ENCODE measurements at places on chromosomes 7 and 10.

DNA sequence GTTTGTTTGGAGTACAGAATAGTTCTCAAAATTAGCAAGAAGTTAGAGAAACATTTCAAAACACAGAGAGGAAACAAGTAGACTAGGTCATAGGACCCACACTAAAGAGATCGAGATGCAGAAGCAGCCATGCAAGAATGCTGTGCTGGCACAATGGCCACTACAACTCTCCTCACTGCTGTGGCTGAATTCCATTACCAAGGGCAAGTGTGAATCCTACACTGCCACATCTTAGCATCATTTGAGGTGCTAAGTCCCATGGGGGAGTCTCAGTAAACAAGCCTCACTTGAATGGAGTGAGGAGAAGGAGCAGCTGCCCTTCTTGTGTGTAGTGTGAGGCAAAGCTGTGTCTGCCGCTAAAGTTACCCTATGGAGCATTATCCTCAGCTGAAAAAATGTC, 56.7 kb downstream of the PCLO start:
- DNase-seq, result no peak

GRCh38 chr10:78304091-78305045, 270.7 kb downstream of the RPS24 start:
- DNase-seq, result no peak

- no peak for DNase-seq
Measured at GRCh38 chr7:150412016-150412415, 32.9 kb downstream of the ZNF775 start.

DNA sequence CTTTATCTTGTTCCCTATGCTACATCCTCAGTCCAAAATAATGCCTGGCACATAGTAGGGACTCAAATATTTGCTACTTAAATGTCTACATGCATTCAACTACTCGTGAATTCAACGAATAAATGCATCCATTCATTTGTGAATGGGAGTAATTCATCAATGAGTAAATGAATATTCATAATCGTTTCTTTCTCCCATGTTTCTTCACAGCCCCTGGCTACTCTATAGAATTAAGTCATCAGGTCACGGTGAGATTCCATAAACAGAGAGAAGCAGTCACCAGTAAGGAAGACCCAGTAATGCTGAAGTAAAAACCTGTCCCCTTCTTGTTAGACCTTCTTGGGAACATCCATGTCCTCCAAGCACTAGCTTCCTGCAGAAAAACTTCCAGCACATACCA, 48.4 kb downstream of the ATE1 start:
- DNase-seq, result no peak

DNA sequence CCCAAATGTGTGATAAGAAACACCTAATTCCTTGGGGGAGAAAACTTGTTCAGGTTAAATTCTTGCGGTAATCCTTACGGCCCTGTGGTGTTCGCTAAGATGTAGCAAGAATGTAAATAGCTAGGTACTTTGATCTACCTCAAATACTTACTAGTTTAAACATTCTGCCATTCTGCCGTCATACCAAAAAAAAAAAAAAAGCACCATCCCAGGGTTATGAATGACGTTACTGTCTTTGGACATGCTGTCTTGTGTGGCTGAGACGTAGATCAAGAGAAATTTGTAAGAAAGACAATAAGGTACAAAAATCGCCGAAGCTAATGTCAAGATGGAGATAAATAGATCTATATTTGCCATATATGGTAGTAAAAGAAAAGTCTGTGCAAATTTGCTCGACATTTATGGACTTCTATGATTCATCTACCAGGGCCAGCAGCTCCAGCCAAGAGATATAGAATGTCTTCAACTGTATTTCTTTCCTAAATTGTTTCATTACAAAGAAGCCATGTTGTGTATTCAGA, 195.6 kb downstream of the CUX1 start:
- no peak for DNase-seq

GRCh38 chr10:3217301-3217700, 44.7 kb upstream of the PITRM1 start:
- no peak for DNase-seq

GRCh38 chr7:137681657-137682562, 164.9 kb downstream of the DGKI start:
- DNase-seq, result no peak

DNA sequence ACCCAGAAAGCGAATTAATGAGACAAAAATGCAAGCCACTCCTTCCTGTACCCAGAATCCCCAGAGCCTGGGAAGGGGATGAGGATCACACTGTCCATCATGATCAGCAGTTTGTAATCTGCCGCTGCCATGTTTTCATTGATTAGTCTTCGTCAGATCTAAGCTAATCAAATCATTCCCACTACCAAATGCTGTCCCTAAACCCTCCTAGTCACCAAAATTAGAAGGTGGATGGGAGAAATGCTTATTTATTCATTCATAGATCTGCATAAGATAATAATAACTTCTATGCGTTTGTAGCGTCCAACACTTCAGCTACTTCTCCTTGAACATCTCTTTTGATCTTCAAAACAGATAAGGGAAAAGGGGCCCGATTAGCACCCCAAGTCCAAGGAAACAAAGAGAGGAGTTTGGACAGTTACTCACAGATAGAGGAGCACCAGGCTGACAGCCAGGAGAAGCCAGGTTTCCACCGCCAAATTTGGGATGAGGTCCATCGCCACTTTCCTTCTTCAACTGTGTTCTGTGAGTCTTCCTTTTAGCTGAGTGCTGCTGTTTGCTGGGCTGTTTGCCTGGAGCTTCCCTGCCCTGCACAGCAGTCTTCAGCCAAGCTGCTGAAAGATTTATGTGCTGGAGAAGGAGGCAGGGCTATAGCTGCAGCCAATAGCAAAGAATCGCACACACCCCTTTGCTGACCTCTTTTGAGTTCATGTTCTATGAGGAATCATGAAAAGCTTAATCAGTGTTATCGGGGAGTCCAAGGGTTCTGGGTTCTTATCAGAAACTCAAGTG, at the start of gene CYP3A5:
CYP3A5 (minus strand) TSS at position 597 of the 792 bp plus-strand sequence; CDS start at position 497, 100 bp downstream.
- DNase-seq, result no peak

DNA sequence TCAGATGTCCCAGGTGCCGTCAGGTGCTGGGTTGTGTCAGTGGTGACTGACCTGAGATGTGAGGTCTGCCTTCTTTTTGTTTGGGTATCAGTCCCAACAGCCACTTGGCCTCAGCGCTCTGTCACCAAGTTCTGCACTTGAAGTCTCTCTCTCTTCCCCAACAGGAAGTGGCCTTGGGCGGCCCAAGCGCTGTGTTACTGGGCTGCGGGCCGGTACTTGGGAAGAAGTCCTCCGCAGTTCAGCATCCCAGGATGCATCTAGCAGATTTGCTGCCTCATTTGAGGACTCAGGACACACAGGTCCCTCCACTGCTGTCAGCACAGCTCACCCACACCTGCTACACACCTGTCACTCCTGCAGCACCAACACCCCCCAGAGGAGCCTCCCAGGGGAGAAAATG, 40.1 kb downstream of the LYZL2 start:
- no peak for DNase-seq

- no peak for DNase-seq
Measured at GRCh38 chr10:35843524-35844181, 201.6 kb upstream of the FZD8 start.

GRCh38 chr7:137715121-137715520, 131.7 kb downstream of the DGKI start:
- no peak for DNase-seq

DNA sequence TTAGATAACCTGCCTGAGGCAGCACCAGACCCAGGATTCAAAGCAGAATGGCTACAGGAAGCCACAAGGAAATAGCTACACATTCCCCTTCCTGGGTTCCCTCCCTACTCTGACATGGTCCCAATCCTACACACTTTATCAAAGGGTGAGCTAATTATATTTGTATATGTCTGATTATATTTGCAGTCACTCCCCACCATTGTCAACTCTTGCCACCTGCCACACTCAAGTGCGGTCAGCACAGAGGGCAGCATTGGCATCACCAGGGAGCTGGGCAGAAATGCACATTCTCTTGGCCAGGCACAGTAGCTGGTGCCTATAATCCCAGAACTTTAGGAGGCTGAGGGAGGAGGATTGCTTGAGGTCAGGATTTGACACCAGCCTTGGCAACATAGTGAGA, 114.1 kb upstream of the PDLIM1 start:
- DNase-seq, result no peak

GRCh38 chr7:89028319-89028718, 232.8 kb upstream of the TEX47 start:
- no peak for DNase-seq

- no peak for DNase-seq
Measured at GRCh38 chr7:131493581-131493980, 62.8 kb downstream of the PODXL start.

DNA sequence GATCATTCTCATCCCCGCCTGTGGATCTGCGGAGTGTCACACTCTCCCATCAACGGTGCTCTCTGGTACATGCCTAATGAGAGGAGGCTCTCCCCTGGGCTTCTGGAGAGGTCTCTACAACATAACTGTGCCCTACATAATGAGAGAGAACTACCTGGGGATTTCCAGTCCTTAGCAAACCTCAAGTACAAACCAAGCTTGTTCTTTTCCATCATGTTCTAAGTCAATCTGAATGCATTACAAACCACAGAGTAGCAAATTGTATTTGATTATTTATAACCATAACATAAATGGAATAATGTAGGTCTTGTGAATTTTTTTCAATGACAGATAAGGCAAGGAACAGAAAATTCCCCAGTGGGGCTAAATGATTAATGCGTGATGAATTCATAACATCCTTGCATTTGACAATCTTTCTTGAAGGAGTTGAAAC, 412.4 kb upstream of the NRP1 start:
- DNase-seq, result no peak

DNA sequence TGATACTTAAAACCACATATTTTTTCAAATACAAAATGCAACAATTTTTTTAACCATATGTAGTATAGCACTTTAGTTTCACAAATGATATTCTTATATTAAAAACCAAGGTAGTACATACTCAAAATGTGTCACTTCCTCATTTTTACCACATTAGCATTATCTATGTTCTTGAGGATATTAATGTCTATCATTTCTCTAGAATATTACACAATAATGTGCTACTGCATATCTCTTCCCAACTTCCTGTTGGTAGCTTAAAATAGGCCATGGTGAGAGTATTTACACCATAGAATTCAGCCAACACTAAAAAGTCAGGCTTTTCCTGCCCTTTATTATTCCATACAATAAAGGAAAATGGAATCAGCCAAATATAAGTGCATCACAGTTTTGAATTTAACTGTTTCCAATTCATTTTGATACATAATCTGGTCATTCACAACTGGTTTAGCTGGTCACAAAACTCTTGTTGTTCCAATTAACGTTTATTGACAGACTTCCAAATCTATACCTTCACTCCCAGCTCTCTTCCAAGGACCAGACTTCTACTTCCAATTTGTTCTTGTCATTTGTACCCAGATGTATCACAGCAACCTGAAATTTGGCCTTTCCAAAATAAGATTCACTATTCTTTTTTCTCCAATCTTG, 20.0 kb upstream of the LRRC17 start:
- no peak for DNase-seq

DNA sequence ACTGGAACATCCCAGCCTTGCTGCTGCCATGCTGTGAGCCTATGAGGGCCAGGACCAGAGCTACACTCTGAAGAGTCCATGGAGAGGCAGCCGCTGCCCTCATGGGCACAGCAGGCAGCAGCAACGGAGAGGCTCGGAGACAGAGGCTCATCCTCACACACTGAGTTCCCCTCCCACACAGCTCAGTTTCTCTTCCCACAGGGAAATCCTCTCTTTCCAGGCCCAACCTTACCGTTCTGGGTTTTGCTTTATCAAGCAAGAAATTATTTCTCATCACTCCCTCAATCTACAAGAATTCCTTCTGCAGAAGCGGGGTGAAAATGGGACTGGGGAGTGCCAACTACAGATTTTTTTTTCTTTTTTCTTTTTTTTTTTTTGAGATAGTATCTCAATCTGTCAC, 36.6 kb downstream of the GOLGA7B start:
- DNase-seq, result no peak

DNA sequence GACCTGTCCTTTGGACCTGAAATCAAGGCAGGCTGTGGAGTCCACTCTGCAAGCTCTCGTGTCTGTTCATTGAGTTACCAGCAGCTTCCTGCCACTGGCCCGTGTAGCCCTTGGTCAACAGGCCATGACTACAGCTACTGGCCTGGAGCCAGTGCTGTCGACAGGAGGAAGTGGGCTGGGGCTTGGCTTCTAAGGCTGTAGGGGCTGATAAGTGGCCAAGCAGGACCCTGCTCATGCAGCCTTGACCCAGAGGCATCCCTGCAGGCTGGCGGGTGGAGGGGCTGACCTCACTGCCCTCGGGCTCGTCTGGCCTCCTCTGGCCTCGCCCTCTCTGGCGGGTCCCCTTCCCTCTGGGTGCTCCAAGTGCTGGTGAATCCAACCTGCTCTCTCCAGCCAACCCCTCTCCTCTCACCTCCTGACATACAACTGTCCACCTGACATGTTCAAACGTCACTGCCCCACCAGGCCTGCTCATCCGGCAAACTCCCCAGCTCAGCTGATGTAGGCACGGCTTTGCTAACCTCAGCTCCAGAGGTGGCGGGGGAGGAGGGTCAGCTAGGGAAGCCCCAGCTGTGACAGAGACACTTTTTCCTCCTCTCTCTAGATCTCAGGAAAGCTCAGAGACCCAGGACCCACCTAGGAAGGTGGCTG, 188.6 kb upstream of the LYZL2 start:
- DNase-seq, result no peak

DNA sequence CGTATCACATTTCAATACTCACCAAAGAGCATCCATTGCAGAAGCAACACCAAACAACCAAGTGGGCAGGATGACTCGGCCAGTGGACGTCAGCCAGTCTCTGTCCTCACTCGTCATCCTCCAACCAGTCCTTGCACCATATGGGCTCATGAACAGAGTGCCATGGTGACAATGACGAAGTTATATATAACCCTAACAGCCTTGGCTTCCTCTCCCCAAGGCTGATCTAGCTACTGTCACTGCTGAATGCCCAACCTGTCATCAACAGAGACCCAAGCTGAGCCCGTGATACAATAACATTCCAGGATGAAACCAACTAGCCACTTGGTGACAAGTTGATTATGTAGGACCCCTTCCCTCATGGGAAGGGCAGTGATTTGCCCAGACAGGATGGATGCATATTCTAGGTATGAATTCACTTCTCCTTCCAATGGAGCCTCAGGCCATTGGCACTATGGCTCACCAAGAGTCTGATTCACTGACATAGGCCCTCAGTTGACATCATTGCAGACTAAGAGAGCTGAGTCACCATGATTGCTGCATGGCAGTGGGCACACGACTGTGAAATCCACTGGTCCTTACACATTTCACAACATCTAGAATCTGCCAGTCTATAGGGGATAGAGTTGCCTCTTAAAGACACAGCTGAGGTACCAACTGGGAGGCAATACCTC, 26.3 kb upstream of the PPIF start:
- DNase-seq, result peak; percentile 44
